ENCODE measurements at places on chromosomes 16 and 17.

GRCh38 chr16:49343291-49343690 is 30.3 kb upstream of the C16orf78 start:
- no peak for DNase-seq

- no peak for DNase-seq
These were observed 468.2 kb downstream of the XYLT1 start for GRCh38 chr16:17002565-17002964.

- DNase-seq = no peak
These were observed 23.4 kb downstream of the LMF1 start for GRCh38 chr16:947255-947921.

DNA sequence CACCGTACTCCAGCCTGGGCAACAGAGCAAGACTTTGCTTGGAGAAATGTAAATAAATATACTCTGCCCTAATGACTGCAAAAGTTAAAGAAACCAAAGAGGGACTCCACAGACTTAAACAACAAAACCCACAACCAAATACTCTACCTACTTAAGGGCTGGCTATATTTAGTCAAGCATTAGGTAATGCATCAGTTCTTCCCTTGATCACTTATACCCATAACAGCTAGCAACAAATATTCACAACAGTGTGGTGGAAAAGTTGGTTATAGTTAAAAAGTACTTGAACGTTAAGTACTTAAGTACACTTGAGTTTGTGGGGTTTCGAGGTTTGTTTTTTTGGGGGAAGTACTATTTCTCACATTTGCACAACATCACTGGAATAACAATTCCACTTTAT is 5.4 kb upstream of the HEXIM2 start:
- DNase-seq = no peak

DNA sequence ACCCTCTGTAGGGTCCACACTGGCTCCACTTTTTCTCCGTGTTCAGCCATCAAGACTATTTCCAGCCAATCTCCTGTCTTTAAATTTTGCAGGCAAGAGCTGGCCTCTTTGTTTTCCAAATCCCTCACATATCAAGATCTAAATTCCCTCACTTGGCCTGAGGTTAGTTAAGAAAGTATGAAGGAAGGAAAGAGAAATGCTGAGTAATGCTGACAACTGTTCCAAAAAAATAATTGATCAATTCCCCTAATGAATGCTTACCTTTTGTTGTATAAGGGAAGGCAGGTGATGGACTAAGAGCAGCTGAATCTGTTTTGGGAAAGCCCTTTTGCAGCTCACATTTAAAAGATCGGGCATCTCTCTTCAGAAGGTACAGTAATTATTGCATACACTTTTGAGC is 105.1 kb upstream of the KCNJ16 start:
- DNase-seq = no peak

DNA sequence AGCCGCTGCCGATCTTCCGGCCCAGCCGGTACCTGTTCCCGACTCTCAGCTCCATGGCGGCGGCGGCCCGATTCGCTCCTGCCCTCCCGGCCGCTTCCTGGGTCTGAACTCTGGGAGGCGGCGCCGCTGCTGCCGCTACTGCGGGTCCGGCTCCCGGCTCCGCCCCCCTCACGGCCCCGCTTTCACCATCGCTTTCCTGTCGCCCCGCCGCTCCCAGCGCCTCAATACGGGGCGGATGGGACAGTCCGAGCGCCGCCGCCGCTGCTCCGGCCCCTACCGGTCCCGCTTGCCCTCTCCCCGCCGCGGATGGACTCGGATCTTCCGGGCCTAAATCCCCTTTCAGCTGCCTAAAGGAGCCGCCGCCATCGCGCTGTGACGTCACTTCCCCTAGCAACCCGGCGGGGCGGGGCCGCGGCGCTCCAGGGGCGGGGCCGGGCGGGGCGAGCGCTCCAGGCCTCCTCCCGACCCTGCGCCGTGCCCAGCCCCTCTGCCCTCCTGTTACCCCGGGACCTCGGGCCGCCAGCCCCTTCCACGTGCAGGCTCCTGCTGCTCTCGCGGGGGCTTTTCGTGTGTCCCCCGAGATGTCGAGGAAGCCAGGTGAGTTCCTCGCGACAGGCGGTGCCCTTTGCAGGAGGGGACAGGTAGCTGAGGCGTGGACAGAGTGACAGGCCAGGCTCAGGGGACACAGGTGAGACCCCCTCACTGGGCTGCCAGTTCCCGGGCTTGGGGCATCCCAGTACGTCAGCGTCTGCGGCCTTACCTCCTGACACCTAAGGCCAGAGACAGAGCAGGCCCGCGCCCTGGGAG is at the start of gene CSNK1D:
Gene CSNK1D, minus strand, starts transcription at position 374 of the 807 bp plus-strand sequence. Its CDS starts 319 bp downstream, at position 55.
- peak; percentile 88 for DNase-seq

- DNase-seq = peak; percentile 60
These were observed 3.3 kb downstream of the SLX4 start for GRCh38 chr16:3608069-3608468.

DNA sequence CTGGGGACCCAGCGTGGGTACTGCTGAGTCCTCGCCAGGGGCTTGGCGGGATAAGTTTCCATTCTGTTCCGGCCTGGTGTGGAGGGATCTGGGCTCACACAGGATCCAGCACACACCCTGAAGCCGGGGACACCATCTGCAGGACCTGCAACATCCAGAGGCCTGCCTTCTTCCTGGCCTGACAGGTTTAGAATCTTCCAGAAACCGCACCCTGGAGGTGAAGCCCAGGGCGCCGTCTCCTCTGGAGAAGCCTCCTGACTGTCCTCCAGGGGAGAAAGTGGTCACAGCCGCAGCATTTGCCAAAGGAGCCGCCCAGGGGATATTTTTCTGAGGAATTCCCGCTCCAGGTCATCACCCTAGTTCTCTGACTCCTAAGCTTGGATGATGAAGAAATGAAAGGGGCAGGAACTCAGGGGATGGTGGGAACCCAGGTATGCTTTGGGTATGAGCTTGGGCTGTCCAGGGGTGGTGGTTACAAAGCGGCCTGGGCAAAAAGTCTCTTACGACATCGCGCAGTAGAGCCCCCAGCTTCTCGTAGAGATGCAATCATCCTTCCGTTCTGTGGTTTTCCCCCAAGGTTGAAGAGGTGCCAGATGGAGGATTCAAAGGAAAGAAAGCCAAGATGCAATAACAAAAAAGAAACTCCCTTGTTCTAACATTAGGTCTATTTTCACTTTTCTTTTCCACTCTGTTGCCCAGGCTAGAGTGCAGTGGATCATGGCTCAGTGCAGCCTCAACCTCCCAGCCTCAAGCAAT is 9.1 kb upstream of the CRISPLD2 start:
- peak; percentile 58 for DNase-seq

- DNase-seq = peak; percentile 16
These were observed 787 bp downstream of the PRKAR1A start for GRCh38 chr17:68512960-68513474.

All from GM12865 (cell line).